ENCODE measurements at places on chromosomes 4 and X.

GRCh38 chr4:22502895-22503814, 12.7 kb downstream of the ADGRA3 start:
- DNase-seq, result no peak

GRCh38 chrX:68681443-68681941, 34.0 kb downstream of the STARD8 start:
- DNase-seq, result peak; percentile 76

DNA sequence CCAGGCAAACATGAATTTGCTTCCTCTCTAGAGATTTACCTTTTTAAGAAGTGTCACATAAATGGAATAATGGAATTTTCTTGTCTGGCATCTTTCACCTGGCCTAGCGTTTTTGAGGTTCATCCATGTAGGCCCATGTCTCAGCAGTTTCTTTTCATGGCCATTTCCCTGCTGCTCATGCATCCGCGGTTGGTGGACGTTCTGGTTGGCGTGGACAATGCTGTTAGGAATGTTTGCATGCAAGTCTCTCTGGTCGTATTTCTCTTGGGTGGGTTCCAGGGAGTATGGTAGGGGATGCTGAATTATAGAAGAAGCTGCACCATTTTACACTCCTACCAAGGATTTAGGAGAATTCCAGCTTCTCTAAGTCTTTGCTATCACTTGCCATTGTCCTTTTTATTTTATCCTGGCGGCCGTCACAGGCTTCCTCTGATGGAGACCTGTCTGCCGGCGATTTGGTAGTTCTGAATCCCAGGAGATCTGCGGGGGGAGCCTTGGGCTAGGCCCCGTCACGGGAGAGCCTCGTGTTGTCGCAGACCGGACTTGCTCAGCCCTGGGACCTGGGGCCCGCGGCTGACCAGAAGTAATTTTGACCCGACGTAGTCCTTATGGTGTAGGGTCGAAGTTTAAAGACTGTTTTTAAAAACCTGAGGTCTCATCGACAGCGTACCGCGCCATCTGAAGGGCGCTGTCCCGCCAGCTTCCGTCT, 56.9 kb upstream of the TADA2B start:
- peak; percentile 75 for DNase-seq

GRCh38 chr4:101960431-101960830, 169.9 kb downstream of the BANK1 start:
- no peak for DNase-seq

DNA sequence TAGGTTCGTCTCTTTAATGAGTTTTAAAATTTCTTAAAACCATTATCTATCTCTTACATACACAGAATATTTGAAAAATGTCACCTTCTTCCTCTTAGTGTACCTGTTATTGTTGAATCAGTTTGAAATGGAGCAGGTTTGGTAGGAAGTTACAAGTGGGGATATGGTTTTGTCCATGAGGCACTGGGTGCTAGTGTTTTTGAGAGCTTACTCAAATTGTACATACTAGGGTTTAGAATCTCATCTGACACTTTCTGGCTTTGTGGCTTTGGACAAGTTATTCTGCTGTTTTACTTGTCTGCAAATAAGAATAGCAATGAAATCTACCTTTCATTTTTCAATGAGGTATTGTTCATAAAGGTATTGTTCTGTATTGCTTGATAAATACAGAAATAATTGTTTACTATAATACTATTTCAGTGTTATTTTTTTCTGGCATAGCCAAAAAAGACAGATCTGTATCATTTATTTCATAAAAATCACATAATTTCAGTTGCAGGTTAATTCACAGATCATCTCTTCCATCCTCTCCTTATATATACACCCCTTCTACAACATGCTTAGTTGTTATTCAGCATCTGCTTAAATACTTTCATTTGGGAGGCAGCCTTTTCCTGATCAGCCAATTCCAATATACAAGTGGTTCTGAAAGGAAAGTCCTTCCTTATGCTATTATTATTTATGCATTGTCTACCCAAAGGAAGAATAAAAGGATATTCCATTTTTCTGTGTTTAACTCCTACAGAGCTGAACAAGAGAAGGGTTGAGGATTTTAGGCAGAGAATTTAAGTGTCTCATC, 13.3 kb downstream of the NCAPG start:
- no peak for DNase-seq

DNA sequence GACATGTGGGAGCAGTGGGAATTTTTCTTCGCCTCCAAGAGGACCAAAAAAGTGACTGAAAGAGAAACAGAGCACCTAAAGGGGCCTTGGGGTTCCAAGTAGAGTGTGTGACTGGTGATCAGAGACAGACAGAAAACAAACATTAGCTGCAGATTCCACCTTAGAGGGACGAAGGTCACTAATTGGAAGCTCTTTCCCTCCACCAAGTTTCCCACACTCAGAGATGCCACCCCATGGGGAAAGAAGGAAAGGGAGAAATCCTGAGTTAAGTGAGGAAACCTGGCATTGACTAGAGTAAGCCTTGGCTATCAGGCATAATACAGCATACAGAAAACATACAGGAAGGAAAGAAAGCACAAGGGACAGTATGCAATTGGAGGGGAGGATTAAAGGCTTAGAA, 90.9 kb downstream of the HNRNPD start:
- no peak for DNase-seq

DNA sequence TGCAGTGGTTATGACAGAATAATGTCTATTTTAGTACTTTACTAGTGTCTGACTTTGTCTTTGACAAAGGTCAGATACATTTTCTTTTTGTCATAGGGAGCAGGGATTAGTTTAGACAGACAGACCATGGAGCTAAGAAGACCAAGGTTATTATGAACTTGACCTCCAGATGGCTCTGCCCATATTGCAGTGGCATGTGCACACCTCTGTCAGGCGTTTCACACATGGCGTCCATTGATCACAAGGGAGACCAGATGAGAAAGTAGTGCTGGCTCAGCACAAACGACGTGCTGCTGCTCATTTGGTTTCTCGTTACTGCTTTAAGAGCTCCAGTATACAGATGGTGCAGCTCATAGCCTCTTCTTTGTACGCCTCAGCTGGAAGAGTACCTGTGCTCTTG, 56.3 kb upstream of the HPSE start:
- DNase-seq, result no peak

DNA sequence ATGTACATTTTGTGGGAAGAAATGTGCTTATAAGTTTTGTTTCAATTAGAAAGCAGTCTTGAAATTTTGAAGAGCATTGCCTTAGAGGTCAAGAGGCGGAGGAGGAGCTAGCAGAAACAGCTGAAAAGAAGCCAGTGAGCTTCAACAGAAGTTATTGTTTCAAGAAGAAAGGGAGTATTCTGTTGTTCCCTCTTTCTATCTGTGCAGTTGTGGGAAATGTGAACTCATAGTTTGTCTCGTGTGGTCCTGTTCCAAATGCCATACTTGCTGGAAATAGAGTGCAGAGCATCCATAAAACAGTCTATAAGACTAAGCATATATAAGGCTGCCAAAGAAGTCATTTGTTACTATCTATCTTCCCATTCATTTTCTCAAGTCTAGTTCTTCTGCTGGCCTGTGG, 1015.7 kb downstream of the DMD start:
- no peak for DNase-seq

- DNase-seq, result peak; percentile 2
Observed at GRCh38 chr4:130812117-130812765, 1716.3 kb downstream of the C4orf33 start.

All from fibroblast of skin of abdomen (primary cell).